ENCODE measurements at places on chromosomes 11 and 22. TPM values are rescaled to one million over a fixed set of nuclear protein-coding genes. Genes with fewer than 3 reads are reported as not detected.

Gene MIOX
- total RNA-seq: not detected

Gene OR5P2
- not detected for total RNA-seq

Gene HBG1
- total RNA-seq: not detected

Gene CLTCL1
- 2.4 TPM for total RNA-seq

Gene KIRREL3
- not detected for total RNA-seq

Gene SULT4A1
- total RNA-seq: not detected

Gene KCNK4
- total RNA-seq: not detected

Gene TNNT3
- not detected for total RNA-seq

Gene APLNR
- not detected for total RNA-seq

Gene LDHAL6A
- total RNA-seq: not detected

Gene STX5
- 26.4 TPM for total RNA-seq

Gene POU2AF3
- not detected for total RNA-seq

Gene TANGO2
- total RNA-seq: 29.2 TPM

Gene SMTNL1
- not detected for total RNA-seq

Gene RNF121
- total RNA-seq: 22.1 TPM

Gene TEX12
- 0.25 TPM for total RNA-seq

Gene SCGB1D2
- not detected for total RNA-seq

Gene GRM5
- 0.07 TPM for total RNA-seq

Gene POU2F3
- 0.10 TPM for total RNA-seq

Gene POU2AF1
- total RNA-seq: not detected

Gene ELF5
- total RNA-seq: not detected

Gene MMP13
- not detected for total RNA-seq

Gene CPT1A
- 27.2 TPM for total RNA-seq

Gene LRRN4CL
- total RNA-seq: not detected

Gene PRODH
- not detected for total RNA-seq

Gene EHF
- total RNA-seq: not detected

Gene OR9G1
- total RNA-seq: not detected

Measured in mammary microvascular endothelial cell (primary cell).